CD4-positive, alpha-beta T cell (primary cell): ENCODE measurements at places on chromosomes 3 and 15. TPM values are rescaled to one million over a fixed set of nuclear protein-coding genes. Genes with fewer than 3 reads are reported as not detected.

- no peak for DNase-seq
- H3K27me3 ChIP-seq, result no peaks in the 10 kb centered on the region
- no peaks in the 10 kb centered on the region for H3K4me1 ChIP-seq
- H3K4me3 ChIP-seq, result no peak overlapping the region
- H3K36me3 ChIP-seq, result peaks cover 27% of the 10 kb centered on the region
- no peak overlapping the region for H3K27ac ChIP-seq
These were observed 53.9 kb upstream of the ACKR4 start for GRCh38 chr3:132543011-132543739.

DNA sequence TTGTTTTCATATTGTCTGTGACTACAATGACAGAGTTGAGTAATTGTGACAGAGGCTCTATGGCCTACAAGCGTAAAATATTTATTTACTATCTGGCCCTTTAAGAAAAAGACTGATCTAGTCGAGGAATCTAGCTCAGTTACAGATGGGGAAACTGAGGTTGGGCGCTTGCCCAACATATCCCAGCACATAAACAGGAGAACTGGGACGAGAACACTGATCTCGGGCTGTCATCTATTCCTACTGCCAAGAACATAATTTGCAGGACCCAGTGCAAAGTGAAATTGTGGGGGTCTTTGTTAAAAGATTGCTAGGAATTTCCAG lies 1.9 kb downstream of the FES start:
- H3K27me3 ChIP-seq, result peaks cover 3% of the 10 kb centered on the region
- DNase-seq, result no peak
- peaks cover 7% of the 10 kb centered on the region for H3K36me3 ChIP-seq
- H3K27ac ChIP-seq, result no peak overlapping the region

GRCh38 chr3:146967783-146968182 lies 362.6 kb upstream of the PLSCR5 start:
- H3K4me3 ChIP-seq, result no peak overlapping the region
- no peaks in the 10 kb centered on the region for H3K36me3 ChIP-seq
- H3K27me3 ChIP-seq, result no peaks in the 10 kb centered on the region
- H3K4me1 ChIP-seq, result no peaks in the 10 kb centered on the region

- no peaks in the 10 kb centered on the region for H3K27me3 ChIP-seq
- no peaks in the 10 kb centered on the region for H3K4me1 ChIP-seq
- no peak overlapping the region for H3K27ac ChIP-seq
- DNase-seq, result no peak
These were observed 91.4 kb downstream of the WWTR1 start for GRCh38 chr3:149566292-149566975.

DNA sequence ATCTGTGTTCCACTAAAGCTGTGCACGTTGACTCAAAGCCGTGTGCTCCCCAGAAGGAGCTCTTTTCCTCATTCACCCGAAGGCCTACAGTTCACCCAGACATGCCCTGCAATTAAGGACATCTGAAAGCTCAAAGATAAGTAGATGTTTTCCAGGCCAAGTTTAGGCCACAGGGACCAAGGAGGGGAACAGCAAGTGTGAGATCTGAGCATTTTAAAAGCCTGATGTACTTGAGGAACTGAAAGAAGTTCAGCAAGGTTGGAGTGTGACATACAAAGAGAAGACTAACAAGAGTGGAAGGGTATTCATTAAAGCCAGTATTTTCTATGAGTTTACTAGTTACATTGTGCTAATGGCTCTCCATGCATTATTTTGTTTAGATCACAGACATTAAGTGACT lies 68.0 kb downstream of the CASR start:
- H3K4me1 ChIP-seq, result peaks cover 2% of the 10 kb centered on the region
- no peaks in the 10 kb centered on the region for H3K36me3 ChIP-seq
- H3K27me3 ChIP-seq, result no peaks in the 10 kb centered on the region
- no peak overlapping the region for H3K4me3 ChIP-seq
- DNase-seq, result no peak
- H3K27ac ChIP-seq, result no peak overlapping the region

GRCh38 chr15:71679223-71679792 lies 131.0 kb upstream of the NR2E3 start:
- H3K36me3 ChIP-seq, result no peaks in the 10 kb centered on the region
- no peak overlapping the region for H3K4me3 ChIP-seq
- no peaks in the 10 kb centered on the region for H3K27me3 ChIP-seq
- H3K27ac ChIP-seq, result no peak overlapping the region
- no peaks in the 10 kb centered on the region for H3K4me1 ChIP-seq

GRCh38 chr15:74243431-74243830 lies 7.3 kb downstream of the CCDC33 start:
- H3K4me1 ChIP-seq, result peaks cover 8% of the 10 kb centered on the region
- DNase-seq, result no peak
- H3K27ac ChIP-seq, result no peak overlapping the region
- no peak overlapping the region for H3K4me3 ChIP-seq
- peaks cover 15% of the 10 kb centered on the region for H3K27me3 ChIP-seq

DNA sequence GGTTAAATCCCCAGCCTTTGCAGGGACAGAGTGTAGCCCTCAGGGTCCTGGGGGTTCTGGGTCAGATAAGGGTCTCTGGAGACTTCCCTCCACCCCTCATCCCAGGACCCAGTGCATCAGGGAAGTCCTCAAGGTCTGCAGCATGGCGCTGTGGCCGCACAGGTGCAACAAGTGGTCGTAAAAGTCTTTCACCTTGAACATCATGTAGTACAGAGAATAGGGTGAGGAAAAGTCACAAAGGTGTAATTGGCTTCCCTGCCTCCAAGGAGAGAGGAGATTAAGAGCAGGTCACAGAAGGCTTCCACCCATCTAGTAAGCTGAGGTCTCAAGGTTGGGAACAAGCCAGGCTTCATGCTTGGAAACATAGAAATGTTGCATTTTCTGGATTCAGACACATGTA lies 29.2 kb upstream of the PLA2G4D start:
- no peak for DNase-seq
- no peaks in the 10 kb centered on the region for H3K4me1 ChIP-seq
- no peaks in the 10 kb centered on the region for H3K27me3 ChIP-seq

- DNase-seq, result no peak
- H3K4me3 ChIP-seq, result no peak overlapping the region
- no peaks in the 10 kb centered on the region for H3K4me1 ChIP-seq
- no peaks in the 10 kb centered on the region for H3K27me3 ChIP-seq
- no peaks in the 10 kb centered on the region for H3K36me3 ChIP-seq
- H3K27ac ChIP-seq, result no peak overlapping the region
These were observed 75.5 kb downstream of the NEDD4 start for GRCh38 chr15:55917881-55918296.

DNA sequence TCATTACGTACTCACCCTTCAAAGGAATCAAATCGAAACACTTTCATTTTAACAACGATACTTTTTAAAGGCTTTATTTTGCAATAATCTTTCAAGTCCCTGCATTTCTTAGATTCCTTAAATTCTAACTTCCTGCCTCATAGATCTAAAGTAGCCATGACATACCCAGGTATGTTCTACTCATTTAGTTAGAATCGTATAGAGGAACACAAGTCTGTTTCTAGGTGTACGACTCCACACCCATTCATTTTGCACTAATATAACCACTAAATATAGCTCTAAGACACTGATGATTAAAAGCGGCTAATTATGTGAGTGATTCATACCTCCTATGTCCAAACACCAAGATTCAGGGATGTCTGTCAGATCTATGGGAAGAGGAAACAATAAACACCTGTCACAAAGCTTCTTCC lies 1.3 kb downstream of the ATP13A3 start:
- DNase-seq, result peak; percentile 32
- H3K36me3 ChIP-seq, result no peaks in the 10 kb centered on the region
- H3K27ac ChIP-seq, result peak overlapping the region; percentile 66
- H3K27me3 ChIP-seq, result no peaks in the 10 kb centered on the region
- H3K4me1 ChIP-seq, result peaks cover 34% of the 10 kb centered on the region

- peaks cover 5% of the 10 kb centered on the region for H3K27me3 ChIP-seq
- H3K36me3 ChIP-seq, result no peaks in the 10 kb centered on the region
- no peak overlapping the region for H3K4me3 ChIP-seq
- H3K4me1 ChIP-seq, result no peaks in the 10 kb centered on the region
- DNase-seq, result no peak
- no peak overlapping the region for H3K27ac ChIP-seq
These were observed 87.9 kb downstream of the PLXNA1 start for GRCh38 chr3:127070776-127071175.

DNA sequence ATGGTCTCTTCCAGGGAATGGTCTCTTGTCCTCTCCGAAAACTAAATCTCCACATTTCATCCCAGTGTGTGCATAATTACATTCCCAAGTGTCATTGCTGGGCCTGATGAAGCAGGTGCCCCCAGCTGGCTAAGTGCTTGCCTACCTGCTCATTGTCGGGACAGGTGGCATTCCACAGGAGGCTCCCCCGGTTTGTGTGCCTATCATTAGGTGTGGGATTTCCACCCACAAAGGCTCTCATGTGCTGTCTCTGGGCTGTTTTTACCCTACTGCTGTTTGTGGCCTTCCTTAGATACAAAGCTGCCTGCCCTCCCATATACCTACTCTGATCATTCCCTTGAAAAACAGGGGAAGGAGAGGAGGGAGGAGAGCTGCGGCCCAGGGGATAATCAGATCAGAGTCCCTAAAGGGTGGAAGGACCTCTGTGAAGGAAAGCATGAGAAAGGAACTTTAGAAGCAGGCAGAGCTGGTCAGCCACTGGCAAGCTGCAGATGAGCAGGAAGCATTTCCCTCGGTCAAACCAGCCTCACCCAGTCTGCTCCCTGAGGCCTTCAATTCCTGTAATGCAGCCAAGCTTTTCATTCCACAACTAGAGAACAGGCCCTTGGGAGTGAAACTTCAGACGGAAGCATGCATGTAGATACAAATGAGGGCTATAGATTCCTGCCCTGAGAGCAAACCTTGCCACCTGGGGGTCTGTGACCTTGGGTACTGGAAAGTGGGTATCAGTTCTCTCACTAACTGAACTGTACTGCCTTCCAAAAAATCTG lies 60.7 kb upstream of the HEG1 start:
- peaks cover 30% of the 10 kb centered on the region for H3K4me1 ChIP-seq
- H3K4me3 ChIP-seq, result no peak overlapping the region
- no peak overlapping the region for H3K27ac ChIP-seq
- H3K27me3 ChIP-seq, result no peaks in the 10 kb centered on the region
- no peak for DNase-seq
- H3K36me3 ChIP-seq, result no peaks in the 10 kb centered on the region

DNA sequence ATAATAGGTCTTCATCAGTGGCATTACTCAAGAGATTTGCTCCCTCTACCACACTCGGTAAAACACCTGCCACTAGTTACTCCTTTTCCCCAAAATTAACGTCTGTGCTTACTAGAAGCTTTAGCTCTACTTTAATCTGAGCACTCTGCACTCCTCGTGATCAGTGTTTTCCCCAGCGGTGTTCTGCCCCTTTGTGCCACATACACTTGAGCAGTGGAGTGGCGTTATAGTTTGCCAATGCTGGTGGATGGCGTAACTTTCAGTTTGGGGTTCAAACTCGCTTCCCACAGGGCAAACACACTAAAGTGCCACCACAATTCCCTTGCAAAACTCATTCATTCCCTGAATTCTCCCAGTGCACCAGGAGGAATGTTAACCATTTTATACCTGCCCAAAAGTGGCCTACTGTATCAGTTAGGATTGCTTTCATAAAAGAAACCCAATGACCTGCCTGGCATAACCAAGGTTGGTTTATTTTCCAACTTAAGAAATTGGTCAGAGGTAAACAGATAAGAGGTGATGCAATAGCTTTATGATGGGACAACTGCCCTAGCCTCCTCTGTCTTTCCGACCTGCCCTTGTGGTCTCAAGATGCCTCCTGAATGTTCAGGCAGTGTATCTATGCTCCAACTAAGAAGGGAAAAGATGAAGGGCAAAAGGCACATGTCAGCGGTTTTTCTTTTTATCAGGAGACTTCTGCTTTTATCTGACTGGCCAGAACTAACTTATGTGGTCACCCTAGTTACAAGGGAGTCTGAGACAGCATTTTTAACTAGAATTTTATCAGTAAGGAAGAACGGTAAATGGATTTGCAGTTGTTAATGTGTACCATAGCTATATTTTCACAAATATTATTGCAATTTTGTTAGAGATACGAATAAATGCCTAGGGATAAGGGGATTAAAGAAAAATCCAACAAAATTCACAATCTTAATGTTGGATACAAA lies 83.9 kb downstream of the FSIP1 start:
- no peak for DNase-seq
- H3K27ac ChIP-seq, result no peak overlapping the region
- no peaks in the 10 kb centered on the region for H3K27me3 ChIP-seq
- no peaks in the 10 kb centered on the region for H3K4me1 ChIP-seq

- H3K4me1 ChIP-seq, result peaks cover 6% of the 10 kb centered on the region
- H3K27ac ChIP-seq, result no peak overlapping the region
- no peaks in the 10 kb centered on the region for H3K27me3 ChIP-seq
These were observed 18.0 kb downstream of the SPPL2A start for GRCh38 chr15:50747523-50747922.

- H3K36me3 ChIP-seq, result no peaks in the 10 kb centered on the region
- no peak for DNase-seq
- no peak overlapping the region for H3K27ac ChIP-seq
- H3K4me1 ChIP-seq, result no peaks in the 10 kb centered on the region
These were observed 133.6 kb downstream of the CLSTN2 start for GRCh38 chr3:140068494-140069017.

DNA sequence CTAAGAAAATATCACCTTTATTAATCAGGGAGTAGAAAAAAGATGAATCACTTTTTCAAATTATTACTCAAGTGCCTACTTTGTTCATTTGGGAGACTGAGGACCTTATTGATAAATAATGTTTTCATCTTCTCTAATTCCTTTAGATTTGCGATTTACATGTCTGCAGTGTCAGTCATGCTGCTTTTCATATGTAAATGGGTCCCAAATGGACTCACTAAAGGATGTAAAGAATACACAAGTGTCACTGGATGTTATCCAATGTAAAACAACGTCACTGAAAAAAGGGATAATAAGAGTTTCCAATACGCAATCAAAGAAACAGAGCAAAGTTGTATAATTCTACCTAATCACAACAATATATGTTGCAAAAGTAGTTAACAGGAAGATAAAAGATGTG lies 84.9 kb downstream of the TFDP2 start:
- no peak overlapping the region for H3K4me3 ChIP-seq
- no peaks in the 10 kb centered on the region for H3K27me3 ChIP-seq
- no peaks in the 10 kb centered on the region for H3K36me3 ChIP-seq
- H3K27ac ChIP-seq, result no peak overlapping the region

GRCh38 chr3:48989126-48989795 lies 780 bp upstream of the P4HTM start:
- H3K4me3 ChIP-seq, result peak overlapping the region; percentile 81
- peak overlapping the region; percentile 71 for H3K27ac ChIP-seq
- peaks cover 21% of the 10 kb centered on the region for H3K36me3 ChIP-seq
- H3K4me1 ChIP-seq, result peaks cover 48% of the 10 kb centered on the region

- no peaks in the 10 kb centered on the region for H3K27me3 ChIP-seq
- no peak for DNase-seq
- no peak overlapping the region for H3K4me3 ChIP-seq
- no peak overlapping the region for H3K27ac ChIP-seq
- no peaks in the 10 kb centered on the region for H3K36me3 ChIP-seq
- no peaks in the 10 kb centered on the region for H3K4me1 ChIP-seq
These were observed 74.8 kb downstream of the SCN5A start for GRCh38 chr3:38574411-38575278.

- H3K4me3 ChIP-seq, result peak overlapping the region; percentile 10
- H3K4me1 ChIP-seq, result peaks cover 11% of the 10 kb centered on the region
- H3K27me3 ChIP-seq, result peaks cover 14% of the 10 kb centered on the region
- H3K27ac ChIP-seq, result no peak overlapping the region
- no peaks in the 10 kb centered on the region for H3K36me3 ChIP-seq
These were observed 9.7 kb downstream of the RHCG start for GRCh38 chr15:89486726-89487050.

MCTP2 gene
- 10.8 TPM for total RNA-seq

EIF2A gene
- 115 TPM for total RNA-seq

A4GNT gene
- not detected for total RNA-seq

STIMATE gene
- total RNA-seq, result 42.6 TPM

AADAC gene
- not detected for total RNA-seq

PCYT1A gene
- 54.7 TPM for total RNA-seq

UROC1 gene
- total RNA-seq, result not detected

ADGRG7 gene
- total RNA-seq, result not detected

INKA1 gene
- total RNA-seq, result 0.85 TPM

CCDC54 gene
- total RNA-seq, result not detected

TRH gene
- total RNA-seq, result not detected
